ENCODE measurements at places on chromosomes 4 and X.
A peak's percentile ranks its signal among the peaks of the same experiment; 100 is the strongest.

- no peak for DNase-seq
Observed at GRCh38 chr4:8099981-8100464, 58.6 kb downstream of the ABLIM2 start.

GRCh38 chrX:136577552-136577951, 45.5 kb downstream of the VGLL1 start:
- DNase-seq, result peak; percentile 67

- DNase-seq, result no peak
Observed at GRCh38 chr4:106362086-106362825, 6.3 kb downstream of the GIMD1 start.

DNA sequence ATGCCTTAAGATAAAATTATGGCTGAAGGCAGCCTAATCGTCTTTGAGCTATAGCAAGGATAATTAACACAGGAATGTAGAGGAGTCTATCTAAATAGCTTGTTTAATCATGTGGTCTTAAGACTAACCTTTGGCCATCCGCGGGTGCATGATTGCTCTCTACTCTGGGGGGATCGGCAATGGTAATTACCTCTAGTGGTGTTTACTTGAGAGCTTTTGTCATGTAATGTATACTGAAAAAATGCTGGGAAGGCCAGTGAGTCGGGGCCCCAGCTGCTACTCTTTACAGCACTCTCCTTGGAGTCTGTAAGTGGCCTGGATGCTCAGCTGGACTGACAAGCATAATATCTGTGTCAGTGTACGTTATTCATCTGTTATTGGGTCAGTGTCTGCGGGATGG, 65.5 kb upstream of the GNPDA2 start:
- no peak for DNase-seq

DNA sequence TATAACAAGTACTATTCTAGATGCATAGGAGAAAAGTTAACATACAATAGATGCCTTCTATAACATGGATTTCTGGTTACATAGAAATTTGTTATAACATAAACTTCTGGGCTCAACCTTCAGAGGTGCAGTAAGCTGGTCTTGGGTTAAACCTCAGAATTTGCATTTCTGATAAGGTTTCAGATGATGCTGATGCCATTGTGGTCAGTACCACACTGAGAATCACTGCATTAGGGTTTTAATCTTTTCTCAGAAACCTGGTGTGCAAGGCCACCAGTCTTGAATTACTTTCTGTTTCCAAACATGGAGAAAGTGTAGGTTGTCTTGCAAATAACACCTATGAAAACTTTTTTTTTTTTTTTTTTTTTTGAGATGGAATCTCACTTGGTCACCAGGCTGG, 146.2 kb downstream of the SPOCK3 start:
- no peak for DNase-seq

DNA sequence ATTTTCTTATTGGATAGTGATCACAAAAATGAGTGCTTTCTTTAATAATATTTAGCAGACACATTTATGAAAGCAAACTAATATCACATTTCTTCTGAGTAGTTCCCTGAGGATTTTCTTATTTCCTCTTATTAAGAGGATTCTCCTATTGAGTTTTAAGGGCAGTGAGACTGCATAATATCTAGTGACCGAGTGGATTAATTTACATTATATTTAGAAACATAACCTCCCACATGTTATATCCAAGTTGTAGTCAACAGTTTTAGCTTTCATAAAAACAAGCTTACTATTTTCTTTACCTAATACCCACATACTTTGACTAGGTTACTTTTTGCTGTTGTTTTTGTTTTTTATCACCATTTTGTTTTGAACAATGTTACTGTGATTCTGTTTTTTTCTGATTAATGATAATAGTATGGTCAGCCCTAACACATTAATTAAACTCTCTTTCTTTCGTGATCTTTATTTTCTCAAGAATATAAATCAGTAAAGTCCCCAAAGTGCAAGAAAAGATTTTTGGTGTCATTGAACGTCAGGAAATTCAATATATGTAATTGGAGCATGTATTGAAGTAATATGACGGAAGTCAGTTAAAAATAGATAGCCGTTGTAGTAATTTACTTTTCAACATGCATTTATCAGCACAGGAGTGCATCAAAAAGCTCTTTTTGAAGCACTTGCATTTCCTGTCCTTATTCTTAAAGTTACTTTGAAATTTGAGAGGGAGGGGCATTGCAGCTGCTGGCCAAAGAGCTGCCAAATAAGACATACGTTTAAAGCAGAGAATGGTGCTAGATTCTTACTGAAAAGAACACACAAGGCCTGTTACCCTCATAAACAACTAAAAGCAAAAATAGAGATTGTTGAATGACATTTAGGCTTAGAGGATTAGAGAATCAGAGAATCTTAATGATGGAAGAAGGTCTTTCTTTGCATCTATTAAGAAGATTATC, 25.2 kb downstream of the DDIT4L start:
- DNase-seq, result peak; percentile 35

DNA sequence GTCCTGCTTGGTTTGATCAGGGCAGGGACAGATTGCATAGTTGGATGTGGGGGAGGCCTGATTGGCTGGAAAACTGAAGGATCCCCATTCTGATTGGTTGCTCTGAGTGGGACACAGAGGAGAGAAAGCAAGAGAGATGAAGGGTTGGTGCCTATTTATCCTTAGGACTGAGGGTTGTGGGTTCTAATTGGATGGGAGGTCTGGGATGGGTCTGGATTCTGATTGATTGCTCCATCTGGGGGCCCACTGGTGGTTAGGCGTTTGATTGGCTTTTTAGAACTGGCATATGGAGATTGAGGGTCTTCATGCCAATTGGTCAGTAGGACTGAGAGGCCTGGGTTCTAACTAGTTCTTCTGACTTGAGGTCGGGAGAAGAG, 644 bp upstream of the EBP start:
- no peak for DNase-seq

GRCh38 chrX:51922561-51922960, 29.1 kb downstream of the MAGED1 start:
- DNase-seq, result no peak

DNA sequence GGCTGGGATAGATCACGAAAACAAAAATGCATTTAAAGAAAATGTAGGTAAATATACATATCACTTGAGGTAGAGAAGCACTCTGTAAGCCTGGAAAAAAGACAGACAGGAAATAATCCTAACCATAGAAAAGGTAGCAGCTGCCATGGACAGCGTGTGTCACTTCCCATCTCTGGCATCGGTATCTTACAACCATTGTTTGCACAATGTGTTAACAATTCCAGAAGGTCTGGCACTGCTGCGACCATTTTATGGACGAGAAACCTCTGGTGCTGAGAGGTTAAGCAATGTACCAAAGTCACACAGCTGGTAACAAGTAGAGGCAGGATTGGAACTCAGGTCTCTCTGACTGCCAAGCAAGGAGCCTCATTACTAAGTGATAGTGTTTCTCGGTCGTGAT, 1.7 kb upstream of the MTNR1A start:
- DNase-seq, result no peak

GRCh38 chr4:92172203-92172602, 131.6 kb upstream of the GRID2 start:
- no peak for DNase-seq

DNA sequence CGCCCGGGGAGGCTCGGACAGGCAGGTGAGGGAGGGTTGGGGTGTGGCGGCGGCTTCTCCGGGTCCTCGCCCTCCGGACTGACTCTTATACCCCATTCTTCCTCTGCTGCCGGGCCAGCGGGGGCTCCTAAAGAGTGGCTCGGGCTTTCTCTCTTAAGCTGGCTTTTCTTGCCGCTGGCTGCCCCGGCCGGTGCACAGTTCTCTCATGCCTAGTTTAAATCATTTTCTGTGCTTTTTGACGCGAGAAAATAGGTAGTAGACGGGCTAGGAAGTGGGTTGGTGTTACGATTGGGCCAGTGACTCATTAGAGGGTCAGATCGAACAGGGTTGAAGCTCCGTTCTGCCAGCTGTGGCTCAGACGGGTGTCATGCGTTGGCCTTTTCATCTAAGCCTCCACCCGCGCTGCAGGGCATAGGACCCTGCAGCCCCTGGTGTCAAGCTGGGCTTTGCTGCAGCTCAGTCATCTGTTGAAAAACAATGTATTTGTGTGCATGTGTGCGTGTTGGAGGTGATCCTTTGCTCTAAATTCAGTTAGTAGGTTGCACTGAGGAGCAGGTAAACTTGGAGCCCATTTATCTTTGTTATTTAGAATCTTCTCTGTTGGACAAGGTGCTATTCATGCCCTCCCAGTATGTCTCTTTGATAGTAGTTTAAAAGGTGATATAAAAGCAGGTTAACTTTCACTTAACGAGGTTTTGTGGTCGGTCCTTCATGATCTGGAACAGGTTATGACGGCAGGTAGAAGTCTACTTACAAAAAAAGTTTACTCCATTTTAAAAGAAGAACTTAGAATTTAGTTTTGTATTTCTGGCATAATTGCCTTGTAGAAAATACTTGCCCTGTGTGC, 802 bp downstream of the BMP2K start:
- DNase-seq, result peak; percentile 59

- DNase-seq, result no peak
Observed at GRCh38 chr4:24024157-24024556, 134.3 kb upstream of the PPARGC1A start.

GRCh38 chrX:3631196-3631595, 82.3 kb downstream of the PRKX start:
- DNase-seq, result no peak

DNA sequence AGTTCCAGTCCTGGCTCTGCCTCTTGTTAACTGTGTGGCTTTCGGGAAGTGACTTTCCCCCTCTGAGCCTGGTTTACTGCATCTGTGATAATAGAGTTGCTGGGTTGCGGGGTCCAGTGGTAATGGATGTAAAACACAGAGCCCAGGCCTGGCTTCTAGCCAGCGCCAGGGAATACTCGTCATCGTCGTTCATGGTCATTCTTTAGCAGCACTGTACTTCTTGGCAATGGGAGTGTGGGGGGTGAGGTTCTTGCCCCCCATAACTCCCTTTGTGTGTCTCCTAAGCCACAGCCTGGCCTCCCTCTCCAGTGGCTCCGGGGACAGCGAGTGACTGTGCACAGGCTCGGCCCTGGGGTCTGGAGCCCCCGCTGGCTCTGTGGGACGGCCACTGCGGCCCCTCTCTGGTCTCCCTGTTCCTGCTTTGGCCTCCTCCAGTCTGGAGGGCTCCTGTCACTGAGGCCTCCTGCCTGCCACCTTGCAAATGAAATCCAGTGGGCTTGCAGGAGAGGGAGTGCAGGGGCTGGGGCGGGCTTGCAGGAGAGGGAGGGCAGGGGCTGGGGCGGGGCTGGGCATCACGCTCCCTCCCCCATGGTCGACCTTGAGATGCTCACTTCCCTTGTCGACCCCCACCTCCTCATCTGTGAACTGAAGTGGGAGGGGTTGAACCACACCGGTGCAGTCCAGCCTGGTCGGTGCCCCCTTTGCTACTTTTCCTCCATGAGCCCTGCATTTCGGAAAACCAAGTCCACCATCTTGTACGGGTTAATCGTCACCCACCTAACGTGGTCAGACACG, 13.2 kb downstream of the PSAPL1 start:
- DNase-seq, result no peak

- no peak for DNase-seq
Observed at GRCh38 chr4:61727286-61727685, 527.2 kb downstream of the ADGRL3 start.

DNA sequence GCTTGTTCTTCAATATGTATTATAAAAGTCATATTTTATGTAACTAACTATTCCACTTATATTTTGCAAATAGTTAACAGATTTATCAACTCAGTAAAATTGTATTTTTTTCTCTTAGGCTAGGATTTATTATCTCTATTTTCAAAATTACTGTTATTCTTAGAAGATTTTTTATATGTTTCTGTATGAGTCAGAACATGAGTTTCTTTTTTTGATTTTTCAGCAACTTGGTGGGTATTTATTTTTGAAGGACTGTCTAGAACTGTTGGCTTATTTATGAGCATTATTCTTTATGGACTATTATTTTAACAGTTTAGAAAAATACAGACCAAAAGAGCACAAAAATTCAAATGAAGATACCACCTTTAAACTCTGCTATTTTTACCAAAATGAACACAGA, 6.8 kb downstream of the AIMP1 start:
- no peak for DNase-seq

- no peak for DNase-seq
Observed at GRCh38 chr4:37631551-37631950, 54.6 kb downstream of the RELL1 start.

GRCh38 chrX:30495468-30495867, 82.1 kb downstream of the TASL start:
- DNase-seq, result no peak

GRCh38 chr4:4941751-4942150, 77.5 kb downstream of the CYTL1 start:
- no peak for DNase-seq

- no peak for DNase-seq
Observed at GRCh38 chr4:113468165-113469022, 293.1 kb downstream of the CAMK2D start.

DNA sequence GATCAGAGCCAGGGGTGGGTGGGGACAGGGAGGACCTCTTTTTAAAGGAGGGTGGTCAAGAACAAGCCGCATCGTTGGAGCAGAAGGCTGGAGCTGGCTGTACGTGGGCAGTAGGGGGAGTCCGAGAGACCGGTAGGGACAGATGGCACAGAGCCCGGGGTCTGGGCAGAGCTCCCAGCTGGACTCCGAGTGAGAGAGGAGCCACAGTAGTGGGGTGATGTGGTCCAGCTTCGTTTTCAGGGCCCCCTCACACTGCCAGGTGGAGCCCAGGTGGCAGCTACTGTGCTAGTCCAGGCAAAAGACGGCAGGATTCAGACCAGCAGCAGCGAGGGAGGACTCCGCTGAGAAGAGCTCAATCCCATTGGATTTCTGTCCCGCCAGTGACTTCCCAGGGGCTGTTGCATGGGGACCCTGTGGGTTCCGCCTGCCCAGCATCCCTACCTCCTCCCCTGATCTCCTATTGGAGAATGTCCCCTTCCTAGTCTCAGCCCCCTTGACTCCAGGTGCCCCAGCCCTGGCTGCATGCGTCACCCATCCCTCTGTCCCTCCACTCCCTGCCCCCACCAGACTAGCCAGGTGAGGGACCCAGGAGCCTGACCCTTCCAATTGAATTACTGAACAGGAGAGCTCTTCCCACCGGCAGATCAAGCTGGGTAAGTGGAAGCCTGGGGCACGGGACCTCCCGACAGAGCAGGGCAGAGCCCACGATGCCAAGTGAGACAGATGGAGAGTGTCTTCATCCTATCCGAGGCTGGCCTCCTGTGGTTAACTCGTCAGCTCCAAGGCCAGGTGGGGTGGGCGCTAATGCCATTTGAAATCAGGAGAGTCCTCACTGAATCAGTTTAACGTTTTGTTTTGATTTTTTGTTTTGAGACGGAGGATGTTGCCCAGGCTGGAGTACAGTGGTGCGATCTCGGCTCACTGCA, 2.9 kb downstream of the ARHGAP4 start:
- DNase-seq, result no peak

DNA sequence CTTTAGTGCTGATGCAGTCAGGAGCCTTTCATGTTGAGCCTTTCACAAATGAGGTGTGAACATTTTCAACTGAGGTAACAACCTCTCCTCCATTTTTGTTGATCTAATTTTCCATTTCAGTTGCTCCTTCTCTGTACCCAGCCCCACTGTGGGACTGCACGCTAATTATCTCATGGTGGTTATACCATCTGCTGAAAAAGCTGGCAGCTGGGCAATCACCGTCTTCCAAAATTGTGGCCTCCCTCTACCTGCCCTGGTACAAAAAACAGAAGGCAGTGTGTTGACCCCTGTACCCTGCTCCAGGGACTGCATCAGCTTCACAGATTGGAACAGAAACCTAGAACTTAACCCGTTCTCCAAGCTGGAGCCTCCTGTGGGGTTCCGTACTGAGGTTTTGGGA, 72.4 kb upstream of the LONRF3 start:
- no peak for DNase-seq
